NCI-H1436 treated with DMSO at 0.1 percent for 48 hours (cell line): ENCODE measurements at places on chromosomes 6 and 20.

DNA sequence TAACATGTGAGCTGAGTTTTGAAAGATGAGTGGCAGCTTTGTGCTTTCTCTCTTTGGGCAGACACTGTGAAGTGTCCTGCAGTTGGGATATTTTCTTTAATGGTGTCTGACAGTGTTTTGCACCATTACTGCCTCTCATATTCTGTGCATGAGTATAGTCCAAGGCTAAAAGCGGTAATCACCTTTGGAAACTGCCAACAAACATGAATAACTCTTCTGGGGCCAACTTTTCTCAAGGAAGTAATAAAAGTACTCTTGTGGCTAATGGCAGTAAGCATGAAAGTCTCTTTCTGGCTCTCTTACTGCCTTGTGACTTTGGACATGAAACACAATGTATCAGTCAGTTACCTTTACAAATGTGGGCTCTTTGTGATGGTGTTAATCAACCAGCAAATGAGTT, 91.7 kb upstream of the SOX4 start:
- DNase-seq = no peak

GRCh38 chr6:15904651-15905376, 224.1 kb upstream of the MYLIP start:
- DNase-seq = no peak

- no peak for DNase-seq
Measured at GRCh38 chr6:158819977-158820622, 932 bp upstream of the EZR start.

GRCh38 chr6:159572439-159573110, 120.5 kb downstream of the SOD2 start:
- no peak for DNase-seq

GRCh38 chr6:156597095-156597494, 180.1 kb upstream of the ARID1B start:
- DNase-seq = no peak

GRCh38 chr6:20575125-20575524, 40.9 kb downstream of the CDKAL1 start:
- DNase-seq = no peak

DNA sequence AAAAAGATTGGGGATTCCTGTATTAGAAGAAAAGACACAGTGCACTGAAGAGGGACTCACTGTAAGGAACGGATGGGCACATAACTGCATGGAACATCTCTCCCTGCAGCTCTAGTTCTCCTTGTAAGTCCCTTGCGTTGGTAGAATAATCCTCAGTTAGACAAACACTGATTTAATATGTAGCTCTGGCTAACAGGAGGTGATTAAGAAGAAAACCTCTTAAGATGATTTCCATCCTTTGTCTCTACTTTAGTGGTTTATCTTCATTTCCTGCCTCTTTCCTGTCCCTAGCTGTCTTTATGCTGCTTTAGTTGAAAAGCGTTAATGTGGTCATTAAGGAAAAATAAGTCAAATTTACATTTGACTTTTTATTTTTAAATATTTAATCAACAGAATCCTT, 86.6 kb downstream of the SLC16A10 start:
- DNase-seq = no peak

GRCh38 chr20:38599410-38599882, 2.2 kb upstream of the ARHGAP40 start:
- DNase-seq = no peak

- DNase-seq = no peak
Measured at GRCh38 chr20:63589261-63590217, 15.5 kb upstream of the HELZ2 start.

DNA sequence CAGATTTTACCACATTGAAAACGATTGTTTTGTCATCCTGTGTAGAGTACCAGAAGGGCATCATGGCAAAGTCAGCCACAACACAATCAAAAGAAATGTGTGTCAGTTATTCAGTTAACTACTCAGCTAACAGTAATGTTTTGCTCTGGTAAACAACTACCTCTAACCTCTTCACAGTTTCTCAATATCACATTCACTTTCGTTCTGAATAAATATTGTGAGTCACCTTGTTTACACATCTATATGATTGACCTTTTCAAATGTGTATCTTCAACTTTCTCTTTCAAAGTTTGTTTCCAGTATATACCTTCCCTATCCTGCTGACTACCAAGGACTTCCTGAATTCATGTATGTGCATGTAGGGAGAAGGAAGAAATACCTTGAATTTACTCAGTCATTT, 216.6 kb upstream of the UFL1 start:
- DNase-seq = no peak

GRCh38 chr6:27144740-27145079, 102.8 kb upstream of the PRSS16 start:
- no peak for DNase-seq
